ENCODE measurements at places on chromosomes 12 and 14.

DNA sequence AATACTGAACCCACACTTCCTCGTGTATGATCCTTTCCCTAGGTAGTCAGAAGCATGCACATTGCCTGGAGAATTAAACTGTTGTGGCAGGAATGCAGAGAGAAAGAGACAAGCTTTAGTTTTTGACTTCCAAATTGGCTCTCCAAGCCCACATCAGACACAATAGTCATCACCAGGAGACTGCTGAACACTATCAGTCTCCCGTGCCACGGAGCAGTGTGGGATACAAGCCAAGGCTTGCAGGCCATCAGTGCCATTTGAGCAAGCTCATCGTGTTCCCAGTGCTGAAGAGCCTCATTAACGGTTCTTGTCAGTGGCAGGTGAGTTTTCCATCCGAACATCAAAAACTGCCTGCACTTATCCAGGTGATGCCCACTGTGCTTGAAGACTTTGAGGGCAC, 410.8 kb downstream of the NAV3 start:
- no peak for DNase-seq

- DNase-seq, result no peak
These were observed 12.2 kb downstream of the TMTC2 start for GRCh38 chr12:82698708-82699564.

DNA sequence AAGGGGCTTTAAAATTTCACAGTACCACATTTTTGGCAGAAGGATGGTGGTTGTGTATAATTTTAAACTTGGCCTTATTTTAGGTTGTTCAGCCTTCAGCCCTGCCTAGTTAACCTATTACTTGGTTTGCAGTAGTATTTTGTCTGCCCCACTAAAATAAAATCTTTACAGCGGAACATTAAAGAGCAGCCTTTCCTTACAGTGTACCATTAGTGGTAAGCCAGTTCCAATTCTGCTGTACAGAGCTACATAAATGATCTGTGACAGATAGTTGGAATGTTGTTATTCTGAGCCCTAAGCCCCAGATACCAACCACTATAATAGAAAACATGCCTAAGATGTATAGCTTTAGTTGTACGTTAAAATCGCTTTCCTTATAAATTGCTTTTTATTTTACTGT, 56.2 kb downstream of the SLC38A6 start:
- DNase-seq, result no peak

DNA sequence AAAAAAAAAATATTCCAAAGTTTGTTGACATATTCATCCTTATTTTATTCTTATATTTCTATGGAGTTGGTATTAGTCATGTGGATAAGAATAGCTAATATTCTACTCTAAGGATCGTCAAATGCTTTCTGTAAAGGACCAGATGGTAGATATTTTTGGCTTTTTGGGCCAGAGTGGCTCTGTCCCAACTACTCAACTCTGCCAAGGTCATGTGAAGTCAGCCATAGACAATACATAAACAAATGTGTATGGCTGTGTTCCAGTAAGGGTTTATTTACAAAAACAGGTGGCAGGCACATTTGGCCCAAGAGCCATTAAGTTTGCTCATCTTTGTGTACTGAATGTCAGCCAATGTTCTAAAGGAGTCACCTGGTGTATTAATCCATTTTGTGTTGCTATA, 131.8 kb downstream of the TBX5 start:
- DNase-seq, result no peak

- DNase-seq, result no peak
These were observed 73.9 kb downstream of the BMP4 start for GRCh38 chr14:53882684-53883083.

- peak; percentile 36 for DNase-seq
These were observed 218.9 kb downstream of the ACSS3 start for GRCh38 chr12:81296556-81297305.

GRCh38 chr14:35213869-35214387, 78.3 kb upstream of the PSMA6 start:
- DNase-seq, result peak; percentile 40

DNA sequence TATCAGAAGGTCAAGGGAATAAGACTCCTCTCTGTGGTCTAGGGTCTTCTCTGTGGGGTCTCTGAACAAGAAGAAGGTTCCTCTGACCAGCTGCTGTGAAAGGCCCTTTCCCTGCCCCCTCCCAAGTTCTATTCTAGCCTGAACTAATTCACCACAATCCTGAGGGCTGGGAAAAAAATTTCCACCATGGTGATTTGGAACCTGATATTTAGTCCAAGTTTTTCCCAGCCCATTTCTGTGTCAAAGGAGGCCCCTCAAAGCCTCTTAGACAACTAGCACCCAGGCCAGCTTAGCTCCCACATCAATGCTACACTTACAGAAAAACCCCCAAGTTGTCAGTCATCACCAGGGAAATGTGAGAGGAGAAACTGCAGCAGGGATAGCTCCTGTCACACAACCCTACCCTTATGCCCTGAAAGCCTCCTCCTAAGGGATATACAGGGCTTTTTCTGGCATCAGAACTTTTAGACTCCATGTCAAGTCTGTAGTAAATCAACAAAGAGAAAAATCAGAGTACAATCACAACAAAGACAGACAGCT, 4.5 kb downstream of the FMNL3 start:
- no peak for DNase-seq

DNA sequence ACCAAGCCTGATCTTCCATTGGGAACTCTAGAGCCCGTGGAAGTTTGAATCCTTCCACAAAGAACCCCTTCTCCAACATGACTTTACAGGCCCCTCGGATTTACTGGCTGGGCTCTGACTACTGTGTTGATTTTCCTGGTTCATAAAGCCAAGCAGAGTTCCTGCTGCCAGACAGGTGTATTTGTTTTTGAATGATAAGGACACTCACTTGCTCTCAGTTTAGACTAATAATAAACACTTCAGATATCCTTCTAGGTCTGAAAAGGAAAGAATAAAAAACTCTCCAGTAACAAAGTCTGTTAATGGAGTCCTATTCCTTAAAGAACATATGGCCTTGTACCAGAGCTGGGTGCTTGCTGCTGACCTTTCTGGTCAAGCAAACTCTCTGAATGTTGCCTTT, 31.0 kb downstream of the SIX1 start:
- DNase-seq, result no peak

DNA sequence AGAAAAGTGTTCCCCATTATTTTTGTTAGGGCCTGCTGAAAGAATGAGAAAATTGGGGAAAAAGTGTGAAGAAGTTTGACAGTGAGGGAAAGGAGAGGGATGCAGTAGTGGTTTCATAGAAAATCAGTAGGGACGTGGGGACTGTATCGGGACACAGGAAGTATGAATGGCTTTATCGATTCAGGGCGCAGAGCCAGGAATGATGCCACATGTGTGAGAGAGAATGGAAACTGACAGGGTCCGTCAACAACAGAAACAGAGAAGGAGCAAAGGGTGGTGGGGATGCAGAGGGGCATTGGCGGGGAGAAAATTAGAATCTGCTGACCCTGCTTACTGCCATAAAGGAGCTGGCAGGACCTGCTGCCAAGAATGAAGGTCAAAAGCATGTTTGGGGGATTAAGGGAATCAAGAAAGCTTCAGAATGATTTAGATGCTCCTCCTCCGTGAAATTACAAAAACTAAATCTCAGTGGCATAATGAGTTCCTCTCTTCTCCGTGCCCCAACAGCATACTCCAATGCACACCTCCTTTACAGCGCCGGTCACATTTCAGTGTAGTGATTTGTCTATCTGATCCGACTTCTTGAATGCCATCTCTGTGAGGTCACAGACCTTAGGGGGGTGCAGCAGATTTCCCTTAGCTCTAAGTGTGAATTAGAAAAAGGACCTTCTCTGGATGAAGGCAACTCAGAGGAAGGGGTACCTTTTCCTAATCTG, 92.6 kb downstream of the EMP1 start:
- DNase-seq, result no peak

DNA sequence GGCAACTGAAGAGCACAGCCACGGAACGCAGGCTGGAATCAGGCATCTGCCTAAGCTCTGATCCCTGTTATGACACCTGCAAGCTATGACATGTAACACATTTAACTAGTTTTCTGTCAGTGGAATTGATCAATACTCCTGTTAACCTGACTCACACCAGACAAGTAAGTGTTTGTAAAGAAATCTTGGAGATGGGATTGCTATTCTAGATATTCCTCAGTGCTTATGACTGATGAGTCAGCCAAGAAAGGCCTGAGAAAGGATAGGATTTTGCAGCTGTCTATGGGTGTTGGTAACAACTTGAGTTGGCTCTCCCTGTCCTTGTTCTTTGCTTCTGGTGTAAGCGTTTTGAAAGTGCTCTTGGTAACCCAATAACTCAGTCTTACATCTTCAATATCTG, 110.5 kb downstream of the GPR135 start:
- DNase-seq, result peak; percentile 52

GRCh38 chr12:116241157-116241759, 36.2 kb downstream of the MED13L start:
- peak; percentile 45 for DNase-seq

DNA sequence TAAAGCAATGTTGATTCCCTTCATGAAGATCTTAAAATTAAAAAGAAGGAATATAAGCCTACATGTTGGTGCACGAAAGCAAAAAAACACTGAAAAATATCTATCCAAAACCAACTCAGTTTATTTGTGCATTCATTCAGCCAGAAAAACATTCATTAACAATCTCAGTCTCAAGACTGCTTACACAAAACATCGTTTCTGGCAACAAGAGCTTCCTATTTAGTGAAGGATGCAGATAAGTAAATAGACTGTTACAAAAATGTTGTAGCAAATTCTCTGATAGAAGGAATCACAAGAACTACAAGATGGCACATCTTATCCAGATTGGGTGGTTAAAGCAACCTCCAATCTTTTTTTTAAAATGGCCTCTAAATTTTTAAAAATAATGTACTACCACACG, 69.7 kb upstream of the DCN start:
- no peak for DNase-seq

DNA sequence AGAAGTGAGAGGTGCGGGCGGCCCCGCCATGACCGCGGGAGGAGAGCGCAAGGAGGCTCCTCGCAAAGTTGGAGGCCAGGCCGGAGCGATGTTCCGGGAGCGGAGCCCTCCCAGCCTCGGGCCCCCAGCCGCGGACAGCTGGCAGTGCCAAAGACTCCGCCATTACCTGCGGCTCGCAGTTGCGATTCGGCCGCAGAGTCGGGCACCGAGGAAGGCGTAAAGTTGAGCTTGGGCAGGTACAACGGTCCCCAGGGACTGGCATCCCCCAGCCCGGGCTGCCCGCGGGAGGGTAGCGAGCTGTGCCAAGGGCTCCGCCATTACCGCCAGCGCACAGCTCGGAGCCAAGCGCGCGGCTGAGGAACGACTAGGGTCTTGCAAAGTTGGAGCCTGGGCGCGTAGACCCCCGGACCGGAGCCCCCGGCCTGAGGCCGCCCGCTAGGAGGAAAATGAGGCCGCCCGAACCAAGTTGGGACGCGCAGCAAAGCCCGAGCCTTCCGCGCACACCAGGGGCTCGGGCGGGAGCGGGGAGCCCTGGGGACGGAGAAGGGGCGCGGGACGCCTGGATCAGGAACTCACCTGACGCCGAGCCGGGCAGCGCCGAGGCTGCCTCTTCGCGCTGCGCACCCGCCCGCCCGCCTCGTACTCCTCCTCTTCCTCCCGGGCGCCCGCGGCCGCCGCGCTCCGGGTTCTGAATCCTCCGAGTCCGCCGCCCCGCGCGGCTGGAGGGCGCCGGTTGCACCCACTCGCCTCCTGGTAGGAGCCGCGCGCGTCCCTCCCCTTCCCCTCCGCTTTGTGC, 677 bp downstream of the NOS1 start:
- DNase-seq, result no peak

GRCh38 chr12:121404734-121405133, 4.8 kb downstream of the RNF34 start:
- peak; percentile 17 for DNase-seq

DNA sequence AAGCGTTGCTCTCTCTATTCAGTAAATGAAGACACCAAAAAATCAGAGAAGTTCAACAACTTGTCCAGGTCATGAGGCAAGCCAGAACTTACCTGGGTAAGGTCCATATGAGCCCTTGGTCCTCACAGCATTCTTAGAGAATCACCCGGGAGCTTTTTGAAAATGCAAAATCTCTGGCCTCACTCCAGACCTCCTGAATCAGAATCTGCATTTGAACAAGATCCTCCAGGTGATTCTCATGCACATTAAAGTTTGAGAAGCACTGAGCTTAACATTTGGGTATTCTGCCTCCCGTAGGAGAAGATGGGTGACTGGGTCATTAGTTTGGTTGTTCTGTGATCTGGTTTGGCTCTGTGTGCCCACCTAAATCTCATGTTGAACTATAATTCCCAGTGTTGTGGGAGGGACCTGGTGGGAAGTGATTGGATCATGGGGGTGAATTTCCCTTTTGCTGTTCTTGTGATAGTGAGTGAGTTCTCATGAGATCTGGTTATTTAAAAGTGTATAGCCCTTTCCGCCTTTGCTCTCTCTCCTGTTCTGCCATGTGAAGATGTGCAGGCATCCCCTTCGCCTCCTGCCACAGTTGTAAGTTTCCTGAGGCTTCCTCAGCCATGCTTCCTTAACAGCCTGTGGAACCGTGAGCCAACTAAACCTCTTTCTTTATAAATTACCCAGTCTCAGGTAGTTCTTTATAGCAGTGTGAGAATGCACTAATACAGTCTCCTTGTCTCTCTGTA, 221.2 kb downstream of the RAD51B start:
- no peak for DNase-seq

DNA sequence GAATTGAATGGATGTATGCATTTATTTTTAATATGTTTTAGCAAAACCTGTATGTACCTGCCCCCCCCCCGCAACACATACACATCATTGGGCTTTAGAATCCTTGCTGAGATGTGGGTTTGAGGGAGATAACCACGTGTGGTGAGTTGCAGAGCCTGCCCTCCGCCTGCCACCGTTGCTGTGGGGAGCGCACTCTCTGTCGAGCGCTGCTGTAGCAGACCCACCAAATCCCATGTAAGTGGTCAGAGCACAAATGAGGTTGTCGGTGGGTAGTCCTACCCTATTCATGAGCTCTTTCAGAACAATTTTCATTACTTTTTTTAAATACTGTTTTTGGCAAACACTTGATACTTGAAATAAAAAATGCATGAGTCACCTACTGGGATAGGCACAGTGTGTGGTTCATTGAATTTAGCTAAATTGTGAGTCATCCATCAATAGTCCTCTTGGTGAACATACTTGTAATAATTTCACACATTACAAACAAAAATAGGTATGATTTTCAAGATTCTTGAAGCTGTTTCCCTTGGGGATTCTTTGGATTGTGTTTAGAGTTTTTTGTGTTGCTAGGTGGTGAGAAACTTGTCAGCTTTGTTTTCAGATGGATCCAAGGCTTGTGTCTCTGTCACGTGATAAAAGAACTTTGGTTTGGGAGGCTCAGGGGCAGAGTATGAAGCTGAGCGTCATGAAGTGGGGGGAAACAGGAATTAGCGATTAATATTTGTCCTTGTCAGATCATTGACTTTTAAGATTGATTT, 107.6 kb downstream of the PTCSC3 start:
- peak; percentile 53 for DNase-seq

GRCh38 chr12:79033788-79034187, 169.2 kb downstream of the SYT1 start:
- no peak for DNase-seq

- DNase-seq, result peak; percentile 31
These were observed 235.0 kb downstream of the ATP23 start for GRCh38 chr12:58176296-58176869.

GRCh38 chr14:32545095-32545494, 216.0 kb downstream of the AKAP6 start:
- DNase-seq, result no peak

Measured in cardiac fibroblast (primary cell).